ENCODE measurements at places on chromosomes 1 and 21.
A peak's percentile ranks its signal among the peaks of the same experiment; 100 is the strongest.

DNA sequence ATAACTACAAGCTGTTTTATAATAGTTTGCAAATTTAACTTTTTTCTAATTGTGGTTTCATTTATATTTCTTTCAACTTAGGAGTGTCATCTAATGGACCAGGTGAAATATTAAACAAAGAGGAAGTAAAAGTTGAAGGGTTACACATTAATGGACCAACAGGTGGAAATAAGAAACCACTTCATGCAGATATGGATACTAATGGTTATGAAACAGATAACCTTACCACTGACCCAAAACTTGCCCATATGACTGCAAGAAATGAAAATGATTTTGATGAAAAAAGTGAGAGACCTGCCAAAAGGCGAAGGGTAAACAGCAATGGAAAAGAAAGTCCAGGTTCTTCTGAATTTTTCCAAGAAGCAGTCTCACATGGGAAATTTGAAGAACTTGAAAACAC, 59.7 kb downstream of the MIER1 start:
- no peak for DNase-seq

- DNase-seq: no peak
These were observed 83.8 kb downstream of the GON4L start for GRCh38 chr1:155773221-155773620.

DNA sequence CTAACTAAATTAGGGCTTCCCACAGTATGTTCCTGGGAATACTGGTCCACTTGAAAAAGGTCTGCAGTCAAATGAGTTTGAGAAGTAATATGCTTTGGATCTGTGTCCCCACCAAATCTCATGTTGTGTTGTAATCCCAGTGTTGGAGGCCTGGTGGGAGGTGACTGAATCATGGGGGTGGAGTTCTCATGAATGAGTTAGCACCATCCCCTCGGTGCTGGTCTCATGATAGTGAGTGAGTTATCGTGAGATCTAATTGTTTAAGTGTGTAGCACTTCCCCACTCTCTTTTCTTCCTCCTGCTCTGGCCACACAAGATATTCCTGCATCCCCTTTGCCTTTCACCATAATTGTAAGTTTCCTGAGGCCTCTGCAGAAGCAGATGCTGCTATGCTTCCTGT, 16.9 kb upstream of the DMRTB1 start:
- no peak for DNase-seq

- no peak for DNase-seq
These were observed 182.0 kb downstream of the PCP4 start for GRCh38 chr21:40049031-40049930.

DNA sequence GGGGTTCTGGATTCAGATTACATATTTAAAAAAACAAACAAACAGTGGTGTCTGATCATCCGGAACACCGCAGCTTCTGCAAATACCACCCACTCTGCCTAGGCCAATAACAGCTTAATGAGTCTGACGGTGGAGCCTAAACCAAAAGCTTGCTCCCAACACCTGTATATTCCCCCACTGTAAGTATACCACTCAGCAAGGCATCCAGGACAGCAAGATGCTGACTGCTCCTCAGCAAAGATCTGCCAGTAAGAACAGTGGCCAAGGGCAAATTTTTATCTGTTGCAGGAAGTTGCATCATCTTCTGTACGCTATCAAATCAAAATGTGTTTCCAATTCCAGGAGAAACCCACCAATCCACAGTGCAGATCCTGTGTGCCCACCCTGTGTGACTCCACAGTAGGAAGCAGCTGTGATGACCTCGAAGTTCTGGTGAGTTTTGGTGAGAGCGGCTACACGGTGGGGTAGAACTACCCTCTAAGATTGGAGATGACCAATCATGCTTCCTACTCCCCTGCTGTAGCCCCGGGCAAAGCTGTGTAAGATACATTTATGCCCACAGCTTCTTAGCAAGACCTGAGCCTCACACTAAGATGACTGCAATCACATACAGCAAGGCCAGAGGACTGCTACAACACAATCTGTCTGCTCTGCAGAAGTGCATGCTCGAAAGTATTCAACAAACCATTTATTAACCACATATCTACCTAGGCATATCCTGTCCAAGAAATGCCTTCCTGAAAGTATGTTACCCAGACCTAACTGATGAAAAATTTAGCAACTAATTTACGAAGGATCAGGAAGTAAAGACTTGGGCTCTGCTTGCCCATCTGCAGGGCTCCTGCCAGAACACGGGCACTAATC, 30.5 kb downstream of the SIPA1L2 start:
- no peak for DNase-seq

- DNase-seq: no peak
These were observed 55.3 kb downstream of the ARHGEF16 start for GRCh38 chr1:3509721-3510120.

DNA sequence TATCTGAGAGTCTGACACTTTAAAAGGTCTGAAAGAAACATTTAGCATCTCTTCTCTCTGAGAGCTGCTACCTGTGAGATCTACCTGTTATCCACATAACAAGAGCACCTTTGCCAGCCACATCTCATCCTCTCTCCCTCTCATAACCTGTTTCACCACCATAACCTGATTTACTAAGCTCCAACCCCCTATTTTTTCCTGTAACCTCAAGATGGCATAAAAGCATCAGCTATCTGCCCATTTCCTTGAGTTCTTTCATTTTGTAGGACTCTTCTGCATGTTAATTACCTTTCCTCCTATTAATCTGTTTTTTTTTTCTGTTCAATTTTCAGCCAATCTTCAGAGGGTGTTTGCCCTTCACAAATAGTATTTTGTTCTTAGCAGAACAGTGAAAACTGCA, 136.5 kb upstream of the KCNK1 start:
- no peak for DNase-seq

GRCh38 chr1:186653312-186653711, 26.9 kb downstream of the PTGS2 start:
- DNase-seq: no peak

DNA sequence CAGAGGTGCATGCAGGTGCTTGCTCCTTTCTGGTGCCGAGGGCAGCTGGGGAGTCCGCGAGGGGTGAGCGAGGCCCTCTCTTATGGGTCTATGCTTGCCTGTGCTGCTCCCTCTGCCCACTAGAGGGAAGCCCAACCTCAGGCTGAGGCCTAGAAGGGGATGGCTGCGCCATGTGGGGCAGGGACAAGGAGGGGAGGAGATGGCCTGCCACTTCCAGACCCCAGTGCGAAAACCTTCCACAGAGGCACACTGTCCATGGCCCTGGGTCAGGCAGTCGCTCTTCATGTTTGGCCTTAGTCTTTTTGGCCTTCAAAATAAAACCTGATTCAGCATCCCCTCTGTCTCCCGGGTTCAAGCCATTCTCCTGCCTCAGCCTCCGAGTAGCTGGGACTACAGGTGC, 14.0 kb downstream of the RHBG start:
- peak; percentile 34 for DNase-seq

- no peak for DNase-seq
These were observed 24.9 kb downstream of the HMCN1 start for GRCh38 chr1:185759061-185759460.

- DNase-seq: no peak
These were observed 13.1 kb downstream of the NR5A2 start for GRCh38 chr1:200040481-200041138.

DNA sequence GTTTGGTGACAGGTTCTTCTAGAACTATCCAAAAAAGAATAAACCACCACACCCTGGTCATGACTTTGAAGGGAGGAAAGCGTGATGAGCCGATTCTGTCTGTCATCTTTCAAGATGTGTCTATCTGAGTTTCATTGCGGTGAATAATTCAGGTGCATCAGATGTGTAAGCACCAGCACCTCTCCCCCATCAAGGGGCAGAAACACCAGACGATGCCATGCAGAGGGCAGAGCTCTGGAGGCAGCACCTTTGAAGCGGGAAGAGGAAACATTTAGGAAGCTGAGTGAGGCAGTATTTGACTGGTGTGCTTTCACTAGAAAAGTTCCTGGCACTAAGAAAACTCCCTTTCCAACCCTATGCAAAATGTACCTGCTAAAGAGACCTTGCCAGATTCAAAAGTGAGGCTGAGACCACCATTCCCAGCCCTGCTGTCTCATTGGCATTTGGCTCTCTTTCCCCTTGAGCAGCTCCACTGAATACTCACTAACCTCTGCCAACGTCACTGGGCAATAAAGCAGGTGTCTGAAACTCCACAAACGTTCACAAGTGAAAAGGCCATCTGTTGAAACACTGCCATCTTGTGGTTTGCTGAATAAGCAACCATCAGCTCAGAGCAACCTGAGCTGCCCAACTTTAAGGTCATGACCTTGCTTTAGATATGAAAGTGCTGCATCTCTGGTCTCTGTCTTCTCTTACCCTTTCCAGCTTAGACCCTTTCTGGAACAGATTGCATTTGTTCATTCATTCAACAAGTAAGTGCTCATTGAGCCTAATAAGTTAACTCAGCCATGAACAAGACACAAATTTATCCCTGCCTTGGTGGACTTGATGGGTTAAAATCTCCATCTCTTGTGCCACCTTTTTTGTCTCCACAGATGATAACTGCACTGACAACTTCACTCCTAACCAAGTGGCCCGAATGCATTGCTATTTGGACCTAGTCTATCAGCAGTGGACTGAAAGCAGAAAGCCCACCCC, 228.6 kb downstream of the PAPPA2 start:
- DNase-seq: no peak

GRCh38 chr1:20717452-20718342, at the start of gene KIF17:
KIF17 (minus strand) TSS chr1:20718007; CDS start chr1:20717706, 301 bp downstream.
- peak; percentile 45 for DNase-seq

GRCh38 chr1:27356619-27357280, 10.0 kb downstream of the MAP3K6 start:
- no peak for DNase-seq

DNA sequence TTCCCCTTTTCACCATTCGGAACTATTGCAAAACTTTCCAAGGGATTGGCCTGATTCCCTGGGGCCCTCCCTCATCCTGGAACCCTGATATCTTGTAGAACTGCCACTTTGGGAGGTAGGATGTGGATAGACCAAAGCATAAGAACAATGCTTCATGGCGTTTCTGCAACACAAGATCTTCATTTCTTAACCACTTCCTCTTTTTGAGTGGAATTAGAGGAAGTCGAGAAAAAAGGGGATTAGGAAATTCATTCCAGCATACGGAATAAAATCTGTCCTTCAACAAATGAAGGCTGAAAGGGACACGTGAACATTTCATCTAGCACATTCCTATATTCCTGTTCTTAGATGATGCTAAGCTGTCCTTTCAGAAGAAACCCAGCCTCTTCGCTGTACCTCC, 149.3 kb downstream of the HUNK start:
- DNase-seq: no peak

DNA sequence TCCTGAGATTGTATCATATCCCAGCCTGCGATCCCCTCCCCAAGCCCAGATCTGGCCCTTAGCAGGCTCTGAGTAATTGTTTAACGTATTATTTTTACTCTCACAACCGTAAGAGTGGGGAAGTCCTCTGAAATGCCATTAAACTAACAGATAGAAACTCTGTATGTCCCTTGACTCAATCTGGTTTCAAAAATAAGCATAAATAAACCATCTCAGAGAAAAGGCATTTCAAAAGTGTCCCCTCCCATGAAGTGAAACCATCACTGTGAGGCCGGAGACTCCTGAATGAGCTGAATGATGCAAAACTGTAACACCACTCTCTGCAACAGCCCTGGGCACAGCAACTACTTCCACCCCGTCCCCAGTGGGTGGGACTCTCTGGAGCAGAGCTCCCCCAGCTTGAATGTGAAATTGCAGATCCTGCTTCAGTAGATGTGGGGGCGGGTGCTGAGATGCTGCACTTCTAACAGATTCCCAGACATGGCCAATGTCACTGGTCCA, 104.1 kb downstream of the SYF2 start:
- DNase-seq: no peak

DNA sequence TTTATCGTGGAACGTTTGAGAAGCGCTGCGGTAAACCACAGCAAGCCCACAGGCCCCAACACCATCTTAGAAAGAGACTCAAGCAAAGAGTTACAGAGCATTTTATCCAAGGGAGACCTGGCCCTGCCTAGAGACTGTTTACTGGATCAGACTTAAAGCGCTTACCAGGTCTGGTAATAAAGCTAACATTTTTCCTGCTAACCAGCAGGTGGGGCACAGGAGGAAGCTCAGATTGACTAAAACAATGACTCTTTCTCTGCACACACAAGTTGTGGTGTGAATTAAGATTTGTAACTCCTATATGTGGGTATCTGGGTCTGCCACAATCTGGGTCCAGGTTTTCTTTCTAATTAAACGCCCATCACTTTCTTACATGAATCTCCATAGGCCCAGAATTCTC, 136.5 kb upstream of the ETS2 start:
- DNase-seq: no peak

DNA sequence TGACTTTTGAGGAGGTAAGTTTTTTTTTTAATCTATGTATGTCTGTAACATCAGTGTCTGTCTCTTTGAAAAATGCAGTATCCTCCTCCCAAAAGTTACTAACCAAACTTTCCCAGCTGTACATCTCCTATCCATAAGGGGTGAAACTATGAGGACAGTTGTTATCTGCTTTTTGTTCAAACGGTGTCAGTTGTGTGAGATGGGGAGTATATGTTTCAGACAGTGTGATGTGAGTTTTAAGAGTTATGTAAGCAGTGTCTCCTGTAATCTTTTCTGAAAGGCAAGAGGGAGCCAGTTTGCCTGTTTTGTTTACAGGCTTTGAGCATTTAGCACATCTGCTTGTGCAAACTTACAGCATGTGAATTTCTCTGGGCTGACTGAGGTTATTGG, 34.8 kb upstream of the CACYBP start:
- no peak for DNase-seq

GRCh38 chr21:38804789-38805327, 871 bp upstream of the ETS2 start:
- DNase-seq: no peak

DNA sequence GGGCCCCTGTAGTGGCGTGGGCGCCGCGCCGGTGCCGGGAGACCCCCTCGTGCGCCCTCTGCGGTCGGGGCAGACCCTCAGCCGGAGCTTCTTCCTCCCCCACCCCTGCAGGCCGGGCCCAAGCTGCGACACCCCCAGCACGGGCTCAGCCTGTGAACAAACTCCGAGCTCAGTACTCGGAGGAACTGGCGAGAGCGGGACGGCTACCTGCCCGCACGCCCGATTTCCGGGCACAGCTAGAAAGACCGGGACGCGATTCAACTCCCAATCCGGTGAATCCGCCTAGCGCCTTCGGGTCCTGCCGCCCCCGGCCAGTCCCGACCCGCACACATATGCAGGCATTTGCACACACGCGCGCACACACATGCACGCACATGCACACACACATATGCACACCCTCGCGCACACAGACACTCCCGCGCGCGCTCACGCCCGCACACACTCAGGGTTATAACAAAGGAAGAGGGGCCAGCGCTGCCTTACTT, 580 bp upstream of the BLACAT1 start:
- no peak for DNase-seq

GRCh38 chr1:1434131-1434823, 1.2 kb upstream of the VWA1 start:
- no peak for DNase-seq

GRCh38 chr1:76238094-76238628, 163.6 kb downstream of the ST6GALNAC3 start:
- no peak for DNase-seq

GRCh38 chr1:36084497-36085115, 712 bp downstream of the TEKT2 start:
- no peak for DNase-seq

- no peak for DNase-seq
These were observed 45.0 kb downstream of the UBE2G2 start for GRCh38 chr21:44756423-44757185.

- no peak for DNase-seq
These were observed 21.4 kb downstream of the WNT4 start for GRCh38 chr1:22121421-22121911.

All from activated T-cell treated with anti-CD3 and anti-CD28 coated beads for 4 hours (primary cell).